Uterus (tissue), 4 donors: ENCODE measurements at places on chromosomes 1 and 21. TPM values are rescaled to one million over a fixed set of nuclear protein-coding genes. Genes with fewer than 3 reads are reported as not detected.

- DNase-seq, result no peak
These were observed 14.8 kb upstream of the S1PR1 start for GRCh38 chr1:101221945-101222429.

NPHS2 gene
- not detected for total RNA-seq

TFF3 gene
- total RNA-seq, result 1.4 TPM

DNA sequence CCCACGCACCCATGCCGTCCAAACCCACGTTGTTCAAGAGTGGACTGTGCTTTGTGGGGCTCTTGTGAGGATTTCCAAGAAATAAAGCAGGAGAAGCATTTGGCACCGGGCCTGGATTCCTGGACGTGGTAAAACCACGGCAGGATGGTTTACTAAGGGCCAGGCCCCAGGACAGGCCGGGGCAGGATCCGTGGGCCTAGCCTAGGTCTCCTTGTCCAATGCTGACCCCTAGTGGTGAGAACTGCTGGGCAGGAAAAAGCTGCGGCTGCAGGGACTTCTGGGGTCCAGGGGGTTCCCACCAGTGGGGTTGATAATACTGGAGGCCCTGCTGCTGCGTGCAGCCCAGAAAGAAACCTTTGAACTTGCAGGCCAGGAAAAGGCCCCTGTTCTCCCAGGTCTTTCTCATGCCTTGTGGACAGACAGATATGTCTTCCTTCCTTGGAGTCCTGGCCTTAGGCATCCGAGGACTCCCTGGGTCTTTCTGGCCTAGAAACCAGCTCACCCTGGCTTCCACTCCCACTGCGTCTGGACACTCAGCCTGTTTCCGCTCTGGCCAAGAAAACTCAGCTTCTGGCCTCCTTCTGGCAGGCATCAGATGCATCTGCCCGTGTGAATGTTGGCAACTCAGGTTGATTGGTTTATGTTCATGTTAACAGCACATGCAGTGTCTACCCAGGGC lies 106.9 kb upstream of the TMEM51 start:
- DNase-seq, result peak; percentile 60

DNA sequence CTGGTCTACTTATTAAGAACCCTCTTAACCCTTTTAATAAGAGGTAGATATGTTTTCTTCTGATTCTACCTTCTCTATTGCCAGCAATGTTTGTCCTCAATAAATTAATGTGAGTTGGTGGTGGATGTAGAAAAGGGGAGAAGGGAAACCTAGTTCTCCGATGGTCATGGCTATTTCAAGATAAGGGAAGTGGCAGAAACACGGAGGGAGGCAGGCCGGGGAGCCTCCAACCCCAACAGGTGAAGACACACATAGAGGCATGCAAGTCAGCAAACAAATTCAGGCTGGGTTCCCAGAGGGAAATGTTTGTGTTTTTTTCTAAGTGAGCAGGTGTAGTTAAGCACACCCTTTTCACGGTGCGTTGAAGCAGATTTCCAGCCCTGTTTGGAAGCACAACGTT lies 31.0 kb upstream of the CLDN14 start:
- DNase-seq, result no peak

CELSR2 gene
- 8.7 TPM for total RNA-seq

GRCh38 chr1:24051206-24051945 lies 60.6 kb downstream of the MYOM3 start:
- no peak for DNase-seq

GRCh38 chr1:235293322-235293942 lies 34.5 kb downstream of the ARID4B start:
- DNase-seq, result no peak

GRCh38 chr1:22524481-22524880 lies 38.8 kb upstream of the EPHA8 start:
- no peak for DNase-seq

- peak; percentile 66 for DNase-seq
These were observed 7.7 kb downstream of the ARHGEF2 start for GRCh38 chr1:155970531-155971167.

- DNase-seq, result no peak
These were observed 463.4 kb downstream of the CAMTA1 start for GRCh38 chr1:7248549-7249199.

PFKFB2 gene
- total RNA-seq, result 0.88 TPM

DNA sequence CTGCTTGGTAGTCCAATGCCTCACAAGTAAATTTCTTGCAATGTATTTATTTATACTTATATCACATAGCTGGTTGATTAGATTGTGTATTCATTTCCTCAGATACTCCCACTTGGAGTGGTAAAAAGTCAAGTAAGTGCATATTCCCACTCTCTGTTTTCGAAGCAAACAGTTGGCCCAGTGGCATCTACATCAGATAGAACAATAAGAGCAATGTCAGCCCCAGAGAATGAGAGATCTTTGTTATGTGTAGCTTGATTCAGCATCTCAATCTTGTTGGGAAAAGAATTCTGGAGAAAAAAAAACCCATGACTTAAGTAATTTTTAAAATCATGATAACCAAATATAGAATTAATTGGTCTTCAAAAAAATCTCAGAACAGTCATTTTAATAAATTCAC lies 25.5 kb downstream of the RGL1 start:
- DNase-seq, result no peak

CNR2 gene
- total RNA-seq, result not detected

DNA sequence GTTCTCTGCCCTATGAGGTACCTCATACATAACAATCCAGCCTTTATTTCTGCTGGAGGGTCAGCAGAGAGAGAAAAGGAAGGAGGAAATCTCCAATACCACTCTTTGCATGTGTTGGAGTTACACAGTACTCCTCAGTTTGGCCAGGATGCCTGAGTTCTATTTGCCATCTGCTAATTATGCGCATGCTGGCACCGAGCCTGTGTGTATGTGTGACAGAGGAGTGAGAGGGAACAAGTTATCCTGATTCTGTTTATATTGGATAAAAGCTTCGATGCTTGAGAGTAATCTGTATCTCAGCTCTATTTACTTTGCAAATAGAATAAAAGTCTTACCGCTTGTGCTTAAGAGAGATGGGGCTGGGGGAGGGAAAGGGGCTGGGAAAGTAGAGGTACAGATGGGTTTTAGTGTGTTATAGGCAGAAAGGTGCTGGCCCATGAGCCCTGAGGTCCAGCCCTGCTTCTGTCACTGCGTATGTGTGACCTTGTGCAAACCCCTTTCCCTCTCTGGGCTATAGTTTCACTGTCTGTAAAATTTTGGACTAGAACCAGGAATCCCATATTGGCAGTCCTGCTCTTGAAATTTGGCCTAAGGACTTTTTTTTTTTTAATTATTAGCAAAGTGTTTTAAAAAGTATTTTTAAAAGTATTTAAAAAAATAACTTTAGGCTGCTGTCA lies 54.5 kb upstream of the PLXNA2 start:
- DNase-seq, result no peak

- DNase-seq, result no peak
These were observed 54.9 kb downstream of the CAPZB start for GRCh38 chr1:19430121-19431068.
